Esophagus squamous epithelium (tissue), 5 donors: ENCODE measurements at places on chromosomes 6 and 20. TPM values are rescaled to one million over a fixed set of nuclear protein-coding genes. Genes with fewer than 3 reads are reported as not detected.

- H3K27me3 ChIP-seq: no peaks in the 10 kb centered on the region
- no peak for DNase-seq
- H3K4me3 ChIP-seq: no peak overlapping the region
- H3K27ac ChIP-seq: no peak overlapping the region
- H3K36me3 ChIP-seq: no peaks in the 10 kb centered on the region
Measured at GRCh38 chr6:95544517-95545225, 32.7 kb upstream of the MANEA start.

The ANKEF1 gene
- total RNA-seq: 4.6 TPM

- H3K4me1 ChIP-seq: no peaks in the 10 kb centered on the region
- H3K36me3 ChIP-seq: no peaks in the 10 kb centered on the region
- H3K27ac ChIP-seq: no peak overlapping the region
- no peak for DNase-seq
Measured at GRCh38 chr20:58360936-58361335, 28.1 kb upstream of the VAPB start.

GRCh38 chr6:129368970-129369369 lies 341.0 kb downstream of the ARHGAP18 start:
- peaks cover 6% of the 10 kb centered on the region for H3K4me1 ChIP-seq
- no peak overlapping the region for H3K4me3 ChIP-seq
- no peak overlapping the region for H3K27ac ChIP-seq

DNA sequence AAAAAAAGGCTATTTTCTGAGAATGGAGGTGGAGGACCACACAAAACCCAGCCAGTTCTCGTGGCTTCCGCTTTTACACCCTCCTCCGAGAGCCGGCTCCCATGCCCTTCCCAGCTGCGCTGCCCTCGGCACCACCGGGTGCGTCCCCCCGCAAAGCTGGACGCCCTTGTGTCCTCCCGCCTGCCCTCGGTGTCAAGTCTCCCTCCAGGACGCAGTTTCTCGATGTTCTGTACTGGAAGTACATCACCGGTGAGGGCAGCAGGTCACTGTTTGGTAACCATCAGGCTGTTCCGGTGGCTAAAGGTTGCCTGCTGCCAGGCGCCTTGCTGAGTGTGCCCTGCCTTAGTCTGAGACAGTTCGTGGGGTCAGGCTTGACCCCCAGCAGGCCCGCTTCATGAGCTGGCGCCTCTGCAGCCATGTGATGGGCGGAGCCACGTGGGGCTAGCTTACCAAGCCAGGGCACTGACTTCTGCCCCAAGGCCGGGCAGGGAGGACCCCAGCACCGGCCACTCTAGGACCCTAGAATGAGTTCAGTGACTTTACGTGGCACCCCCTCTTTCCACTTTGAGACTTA lies 34.6 kb downstream of the RREB1 start:
- H3K27me3 ChIP-seq: no peaks in the 10 kb centered on the region
- peak overlapping the region; percentile 96 for H3K27ac ChIP-seq
- H3K4me1 ChIP-seq: peaks cover 70% of the 10 kb centered on the region
- no peak for DNase-seq
- no peaks in the 10 kb centered on the region for H3K36me3 ChIP-seq

GRCh38 chr6:150196942-150197745 lies 54.3 kb downstream of the PPP1R14C start:
- H3K4me3 ChIP-seq: no peak overlapping the region
- no peaks in the 10 kb centered on the region for H3K27me3 ChIP-seq
- DNase-seq: no peak
- no peak overlapping the region for H3K27ac ChIP-seq
- H3K4me1 ChIP-seq: peaks cover 36% of the 10 kb centered on the region

- H3K36me3 ChIP-seq: no peaks in the 10 kb centered on the region
Measured at GRCh38 chr6:132673376-132674094, 14.6 kb upstream of the TAAR1 start.

DNA sequence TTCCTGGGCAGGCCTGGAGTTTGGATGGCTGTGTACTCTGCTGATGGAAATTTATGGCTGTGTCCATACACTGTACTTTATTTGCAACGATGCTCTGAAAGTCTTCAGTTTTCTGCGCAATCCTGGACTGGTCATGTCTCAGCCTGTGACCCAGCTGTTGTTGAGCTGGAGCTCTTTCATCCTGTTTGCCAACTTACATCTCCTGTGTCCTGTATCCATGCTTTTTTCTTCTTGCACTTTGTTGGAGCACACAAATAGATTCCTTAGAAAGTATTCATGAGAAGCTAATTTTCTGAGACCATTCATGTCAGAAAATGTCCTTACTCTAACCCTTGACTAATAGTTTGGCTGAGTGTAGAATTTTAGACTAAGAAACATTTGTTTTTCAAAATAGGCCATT lies 251.2 kb downstream of the BCKDHB start:
- H3K36me3 ChIP-seq: no peaks in the 10 kb centered on the region
- no peak for DNase-seq
- no peak overlapping the region for H3K27ac ChIP-seq
- H3K4me3 ChIP-seq: no peak overlapping the region
- no peaks in the 10 kb centered on the region for H3K27me3 ChIP-seq
- no peaks in the 10 kb centered on the region for H3K4me1 ChIP-seq

- peaks cover 47% of the 10 kb centered on the region for H3K27me3 ChIP-seq
- no peak overlapping the region for H3K27ac ChIP-seq
- H3K36me3 ChIP-seq: no peaks in the 10 kb centered on the region
- peaks cover 11% of the 10 kb centered on the region for H3K4me1 ChIP-seq
Measured at GRCh38 chr6:24908650-24909035, 27.1 kb downstream of the RIPOR2 start.

DNA sequence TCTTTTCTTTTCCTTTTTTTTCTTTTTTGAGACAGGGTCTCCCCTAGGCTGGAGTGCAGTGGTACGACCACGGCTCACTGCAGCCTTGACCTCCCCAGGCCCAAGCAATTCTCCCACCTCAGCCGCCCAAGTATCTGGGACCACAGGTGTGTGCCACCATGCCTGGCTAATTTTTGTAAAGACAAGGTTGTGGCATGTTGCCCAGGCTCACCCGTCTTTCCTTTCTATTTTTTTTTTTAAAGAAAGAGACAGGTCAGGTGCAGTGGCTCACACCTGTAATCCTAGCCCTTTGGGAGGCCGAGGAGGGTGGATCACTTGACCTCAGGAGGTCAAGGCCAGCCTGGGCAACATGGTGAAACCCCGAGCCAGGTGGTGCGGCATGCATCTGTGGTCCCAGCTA lies 16.6 kb downstream of the BANF2 start:
- H3K27ac ChIP-seq: no peak overlapping the region
- H3K4me1 ChIP-seq: no peaks in the 10 kb centered on the region
- no peak for DNase-seq

The OR2B6 gene
- total RNA-seq: not detected

The MUCL3 gene
- total RNA-seq: 4.2 TPM

GRCh38 chr6:32885698-32886286 lies 31.8 kb downstream of the PSMB9 start:
- no peaks in the 10 kb centered on the region for H3K27me3 ChIP-seq
- H3K27ac ChIP-seq: no peak overlapping the region
- no peak for DNase-seq
- no peak overlapping the region for H3K4me3 ChIP-seq

GRCh38 chr6:134402372-134402984 lies 84.6 kb upstream of the SGK1 start:
- no peaks in the 10 kb centered on the region for H3K4me1 ChIP-seq
- H3K4me3 ChIP-seq: no peak overlapping the region
- no peaks in the 10 kb centered on the region for H3K36me3 ChIP-seq
- peak overlapping the region; percentile 64 for H3K27ac ChIP-seq
- no peaks in the 10 kb centered on the region for H3K27me3 ChIP-seq

DNA sequence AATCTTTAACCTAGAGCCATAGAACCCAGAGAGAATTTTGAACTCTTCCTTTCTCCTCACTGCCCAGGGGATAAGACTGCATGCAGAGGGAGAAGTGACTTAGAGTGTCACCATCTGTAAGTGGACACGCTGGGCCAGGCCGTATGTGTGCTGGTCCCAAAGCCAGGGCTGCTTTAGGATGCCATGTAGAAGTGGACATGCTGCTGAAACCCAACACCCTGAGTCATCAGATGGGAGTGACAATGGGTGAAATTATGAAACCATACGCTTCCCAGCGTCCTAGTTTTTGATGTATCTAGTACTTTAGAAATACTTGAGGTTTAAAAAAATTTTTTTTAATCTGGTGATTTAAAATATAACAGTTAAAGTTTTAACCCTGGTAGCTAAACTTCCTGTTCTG lies 191.1 kb downstream of the FNDC1 start:
- no peak overlapping the region for H3K27ac ChIP-seq
- no peaks in the 10 kb centered on the region for H3K27me3 ChIP-seq

DNA sequence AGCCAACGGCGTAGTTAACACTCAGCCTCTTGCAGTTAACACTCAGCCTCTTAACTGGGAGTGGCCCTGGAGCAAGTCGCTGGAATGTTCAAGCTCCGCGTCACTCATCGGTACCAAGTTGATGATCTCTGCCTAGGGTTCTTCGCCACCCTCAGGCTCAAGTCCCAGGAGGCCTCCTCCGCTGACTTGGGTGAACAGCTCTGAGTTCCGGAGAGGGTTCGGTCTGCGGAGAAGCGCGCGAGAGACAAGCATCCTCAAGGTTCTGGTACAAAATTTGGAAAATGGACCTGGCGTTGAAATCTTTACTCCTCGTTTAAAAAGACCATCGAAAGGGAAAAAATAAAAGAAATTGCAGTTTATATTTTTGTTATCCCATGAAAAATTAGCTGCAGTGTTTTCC lies 876 bp upstream of the DSP start:
- H3K36me3 ChIP-seq: no peaks in the 10 kb centered on the region
- peak overlapping the region; percentile 96 for H3K27ac ChIP-seq
- H3K4me1 ChIP-seq: peaks cover 25% of the 10 kb centered on the region

GRCh38 chr6:29992807-29993206 lies 50.5 kb downstream of the HLA-A start:
- no peak overlapping the region for H3K4me3 ChIP-seq
- no peaks in the 10 kb centered on the region for H3K4me1 ChIP-seq
- H3K27me3 ChIP-seq: no peaks in the 10 kb centered on the region
- no peaks in the 10 kb centered on the region for H3K36me3 ChIP-seq
- no peak for DNase-seq
- H3K27ac ChIP-seq: no peak overlapping the region

The BTNL2 gene
- total RNA-seq: not detected

GRCh38 chr6:170038708-170039107 lies 252.2 kb downstream of the DLL1 start:
- no peak overlapping the region for H3K4me3 ChIP-seq
- H3K27ac ChIP-seq: peak overlapping the region; percentile 74
- H3K36me3 ChIP-seq: no peaks in the 10 kb centered on the region
- DNase-seq: no peak

- DNase-seq: no peak
- no peak overlapping the region for H3K4me3 ChIP-seq
- H3K36me3 ChIP-seq: peaks cover 38% of the 10 kb centered on the region
- H3K4me1 ChIP-seq: no peaks in the 10 kb centered on the region
- no peaks in the 10 kb centered on the region for H3K27me3 ChIP-seq
Measured at GRCh38 chr20:34536798-34537394, 20.7 kb downstream of the DYNLRB1 start.

GRCh38 chr6:170485159-170485558 lies 67.9 kb downstream of the PSMB1 start:
- no peaks in the 10 kb centered on the region for H3K4me1 ChIP-seq
- no peak overlapping the region for H3K4me3 ChIP-seq
- H3K27me3 ChIP-seq: no peaks in the 10 kb centered on the region
- H3K27ac ChIP-seq: no peak overlapping the region
- H3K36me3 ChIP-seq: no peaks in the 10 kb centered on the region

The PTCHD4 gene
- not detected for total RNA-seq

DNA sequence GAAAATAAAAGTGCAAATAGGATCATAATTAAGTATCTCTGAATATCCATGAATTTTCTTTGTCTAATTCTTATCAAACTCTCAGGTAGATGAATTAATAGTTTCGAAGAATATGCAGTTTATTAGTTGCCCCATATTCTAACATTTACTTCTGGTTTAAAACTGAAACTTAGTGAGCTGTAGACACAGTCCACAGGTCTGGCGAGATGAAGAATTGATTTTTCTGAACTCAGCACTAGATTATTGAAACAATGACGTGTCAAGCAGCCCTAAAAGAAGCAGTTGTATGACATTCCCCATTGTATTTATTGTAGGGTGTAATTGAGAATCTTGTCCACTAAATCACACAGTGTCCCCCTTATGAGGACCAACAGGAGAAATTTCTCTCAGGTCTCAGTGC lies 407.1 kb downstream of the GRIK2 start:
- H3K4me3 ChIP-seq: no peak overlapping the region
- no peaks in the 10 kb centered on the region for H3K36me3 ChIP-seq
- H3K4me1 ChIP-seq: no peaks in the 10 kb centered on the region

- no peak overlapping the region for H3K4me3 ChIP-seq
- DNase-seq: no peak
- no peaks in the 10 kb centered on the region for H3K36me3 ChIP-seq
- H3K27me3 ChIP-seq: peaks cover 33% of the 10 kb centered on the region
Measured at GRCh38 chr6:85452441-85452881, 2.6 kb downstream of the NT5E start.

The THBD gene
- 54.9 TPM for total RNA-seq

- no peaks in the 10 kb centered on the region for H3K4me1 ChIP-seq
- H3K27ac ChIP-seq: no peak overlapping the region
- no peaks in the 10 kb centered on the region for H3K27me3 ChIP-seq
- H3K4me3 ChIP-seq: no peak overlapping the region
- H3K36me3 ChIP-seq: no peaks in the 10 kb centered on the region
- no peak for DNase-seq
Measured at GRCh38 chr6:11639376-11640235, 102.1 kb downstream of the TMEM170B start.

The LTB gene
- total RNA-seq: 0.66 TPM

- no peak overlapping the region for H3K4me3 ChIP-seq
- H3K36me3 ChIP-seq: no peaks in the 10 kb centered on the region
- H3K27me3 ChIP-seq: no peaks in the 10 kb centered on the region
- no peaks in the 10 kb centered on the region for H3K4me1 ChIP-seq
Measured at GRCh38 chr6:88031550-88031949, 16.1 kb upstream of the SPACA1 start.

The SLC22A16 gene
- total RNA-seq: not detected

The HTR1E gene
- total RNA-seq: not detected

The RHAG gene
- total RNA-seq: 0.19 TPM

DNA sequence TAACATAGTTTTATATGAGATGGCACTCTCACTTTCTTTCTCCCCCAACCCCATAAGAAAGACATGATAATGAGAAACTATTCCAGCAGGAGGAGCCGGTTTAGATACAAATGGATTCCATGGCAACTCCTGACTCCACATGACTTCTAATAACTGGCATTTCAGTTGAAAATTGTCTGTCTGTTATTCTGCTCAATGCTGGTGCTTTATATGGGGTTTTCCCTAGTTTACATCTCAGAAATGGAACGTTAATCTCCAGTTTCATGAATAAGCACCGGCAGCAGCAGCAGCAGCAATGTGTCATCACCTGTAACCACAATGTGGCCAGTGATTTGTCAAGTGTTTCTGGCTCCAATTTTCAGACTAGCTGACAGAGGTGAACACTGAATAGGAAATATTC lies 8.0 kb upstream of the SIM1 start:
- no peak overlapping the region for H3K4me3 ChIP-seq
- peaks cover 12% of the 10 kb centered on the region for H3K27me3 ChIP-seq
- no peak overlapping the region for H3K27ac ChIP-seq
- DNase-seq: no peak
